A549 treated with RU486 at 1 μM for 4 hours (cell line): ENCODE measurements at places on chromosomes 5 and 9. TPM values are rescaled to one million over a fixed set of nuclear protein-coding genes. Genes with fewer than 3 reads are reported as not detected.

Gene PLPP7
- total RNA-seq, result not detected in 5 replicates

Gene PCDHA5
- 0.46 to 1.0 TPM (median 0.75 TPM) in 5 replicates for total RNA-seq

Gene PRDM9
- total RNA-seq, result not detected in 5 replicates

Gene FAM151B
- 1.2 to 2.6 TPM (median 1.8 TPM) in 5 replicates for total RNA-seq

Gene CFAP157
- total RNA-seq, result 0.05 to 0.08 TPM in 2 of 5 replicates, not detected in the others

Gene GLRA1
- not detected in 5 replicates for total RNA-seq

Gene NUTM2F
- not detected in 5 replicates for total RNA-seq

Gene C9orf50
- 0.14 TPM in 1 of 5 replicates, not detected in the others for total RNA-seq

Gene F12
- 11.8 to 26.6 TPM (median 21.3 TPM) in 5 replicates for total RNA-seq

Gene BARX1
- 7.9 to 14.2 TPM (median 11.1 TPM) in 5 replicates for total RNA-seq
